ENCODE measurements at places on chromosomes 6 and 20. TPM values are rescaled to one million over a fixed set of nuclear protein-coding genes. Genes with fewer than 3 reads are reported as not detected.

DNA sequence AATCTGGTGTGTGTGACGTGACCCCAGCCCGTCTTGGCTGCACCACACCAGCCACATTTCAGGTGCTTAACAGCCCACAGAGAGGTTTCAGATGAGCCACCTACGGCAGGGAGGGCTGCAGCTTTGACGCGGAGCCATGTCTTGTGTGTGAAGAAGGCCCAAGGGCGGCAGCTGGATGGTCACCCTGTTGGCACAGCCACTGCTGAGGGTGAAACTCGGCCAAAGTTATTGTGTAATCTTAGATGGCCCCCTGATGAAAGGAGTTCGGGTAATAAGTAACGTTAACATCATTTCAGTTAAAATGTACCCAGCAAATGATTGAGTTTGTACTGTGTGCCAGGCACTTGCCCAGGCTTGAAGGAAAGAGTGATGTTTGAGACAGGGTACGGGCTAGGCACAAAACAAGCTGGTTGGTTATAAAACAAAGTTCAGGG is 97.2 kb downstream of the SSR1 start:
- peaks cover 32% of the 10 kb centered on the region for H3K36me3 ChIP-seq
- H3K4me3 ChIP-seq, result no peak overlapping the region
- no peaks in the 10 kb centered on the region for H3K27me3 ChIP-seq
- H3K4me1 ChIP-seq, result peaks cover 9% of the 10 kb centered on the region
- no peak for DNase-seq

DNA sequence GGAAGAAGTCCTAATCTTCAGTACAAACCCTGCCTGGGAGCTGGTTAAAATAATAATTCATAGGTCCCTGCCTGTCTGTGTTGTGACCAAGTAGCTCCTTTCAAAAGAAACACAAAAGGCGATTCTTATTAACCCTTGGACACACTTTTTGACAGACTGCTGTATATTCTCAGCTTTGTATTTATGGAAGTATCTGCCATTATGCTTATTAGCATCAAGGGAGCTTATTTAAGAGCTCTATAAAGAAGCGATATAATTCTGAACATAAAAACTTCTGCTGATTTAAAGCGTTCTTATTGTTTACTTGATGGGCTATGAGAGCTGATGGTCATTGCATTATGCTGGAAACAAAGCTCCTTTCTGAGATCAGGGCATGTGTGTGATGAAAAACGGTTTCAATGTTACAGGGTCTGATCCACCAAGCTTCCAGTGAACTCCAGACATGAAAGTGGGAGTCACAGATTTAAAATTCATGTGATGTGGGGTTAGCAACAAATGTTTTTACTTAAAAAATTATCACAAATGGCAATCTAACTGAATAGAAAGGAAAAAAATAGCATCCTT is 181.8 kb upstream of the PDE10A start:
- peaks cover 7% of the 10 kb centered on the region for H3K4me1 ChIP-seq
- no peak for DNase-seq
- H3K27me3 ChIP-seq, result no peaks in the 10 kb centered on the region
- no peak overlapping the region for H3K4me3 ChIP-seq

GRCh38 chr6:111850295-111850937 is 22.8 kb downstream of the FYN start:
- no peak for DNase-seq
- no peaks in the 10 kb centered on the region for H3K36me3 ChIP-seq
- no peak overlapping the region for H3K4me3 ChIP-seq
- no peak overlapping the region for H3K27ac ChIP-seq
- no peaks in the 10 kb centered on the region for H3K27me3 ChIP-seq

DNA sequence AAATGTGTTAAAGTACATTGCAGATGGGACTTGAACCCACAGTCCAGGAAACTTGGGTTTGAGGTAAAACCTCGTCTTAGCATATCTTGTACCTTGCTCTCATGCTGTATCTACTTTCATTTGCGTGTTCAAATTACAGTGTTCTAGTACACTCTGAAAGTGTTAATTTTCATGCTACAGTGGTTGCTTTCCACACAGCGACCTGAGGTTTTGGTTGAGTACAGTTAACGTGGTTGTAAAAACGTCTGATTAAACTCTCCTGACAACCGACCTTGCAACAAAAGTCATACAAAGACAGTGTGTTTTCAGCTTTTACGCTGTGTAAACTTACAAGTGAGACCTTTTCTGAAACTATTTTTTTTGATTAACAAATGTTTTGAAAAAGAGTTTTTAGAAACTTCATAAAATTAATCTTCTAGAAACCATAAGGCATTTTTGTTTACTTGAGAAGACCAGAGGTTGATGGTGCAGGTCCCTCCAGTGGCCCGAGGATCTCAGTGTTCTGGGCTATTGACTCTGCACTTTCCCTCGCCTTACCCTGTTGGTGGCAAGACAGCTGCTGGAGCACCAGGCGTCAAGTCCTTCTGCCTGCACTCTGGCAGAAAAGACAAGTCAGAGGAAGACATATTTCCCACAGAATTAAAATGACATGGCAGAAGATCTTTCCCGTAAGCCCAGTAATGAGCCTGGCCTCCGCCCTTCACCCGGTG is 334.0 kb downstream of the THBS2 start:
- H3K27me3 ChIP-seq, result no peaks in the 10 kb centered on the region
- no peak overlapping the region for H3K4me3 ChIP-seq
- H3K36me3 ChIP-seq, result no peaks in the 10 kb centered on the region
- DNase-seq, result no peak

MROH8 gene
- total RNA-seq, result 1.6 TPM

PEDS1 gene
- 21.2 TPM for total RNA-seq

All from thoracic aorta (tissue), 2 donors.